ENCODE measurements at places on chromosomes 3 and 15.

- no peak for DNase-seq
Measured at GRCh38 chr3:15755181-15755580, 42.6 kb downstream of the ANKRD28 start.

DNA sequence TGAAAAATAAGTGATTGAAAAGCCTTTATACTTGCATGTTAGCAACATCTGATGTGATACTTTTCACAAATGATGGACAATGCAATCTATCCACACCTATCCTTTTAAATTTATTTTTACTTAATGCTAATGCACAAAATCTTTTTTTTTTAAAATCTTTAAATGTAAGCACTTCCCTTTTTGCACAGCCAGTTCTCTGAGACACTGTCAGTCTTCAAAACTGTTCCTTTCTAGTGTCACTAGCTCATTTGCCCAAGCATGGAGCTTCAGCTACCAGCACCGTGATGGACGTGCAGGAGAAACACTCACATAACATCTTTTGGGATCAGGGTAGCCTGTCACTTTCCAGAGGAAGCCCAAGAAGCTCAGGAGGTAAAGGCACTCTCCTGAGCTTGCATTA is 50.1 kb downstream of the NR1D2 start:
- no peak for DNase-seq

- no peak for DNase-seq
Measured at GRCh38 chr3:59774634-59775033, 724.8 kb upstream of the CFAP20DC start.

DNA sequence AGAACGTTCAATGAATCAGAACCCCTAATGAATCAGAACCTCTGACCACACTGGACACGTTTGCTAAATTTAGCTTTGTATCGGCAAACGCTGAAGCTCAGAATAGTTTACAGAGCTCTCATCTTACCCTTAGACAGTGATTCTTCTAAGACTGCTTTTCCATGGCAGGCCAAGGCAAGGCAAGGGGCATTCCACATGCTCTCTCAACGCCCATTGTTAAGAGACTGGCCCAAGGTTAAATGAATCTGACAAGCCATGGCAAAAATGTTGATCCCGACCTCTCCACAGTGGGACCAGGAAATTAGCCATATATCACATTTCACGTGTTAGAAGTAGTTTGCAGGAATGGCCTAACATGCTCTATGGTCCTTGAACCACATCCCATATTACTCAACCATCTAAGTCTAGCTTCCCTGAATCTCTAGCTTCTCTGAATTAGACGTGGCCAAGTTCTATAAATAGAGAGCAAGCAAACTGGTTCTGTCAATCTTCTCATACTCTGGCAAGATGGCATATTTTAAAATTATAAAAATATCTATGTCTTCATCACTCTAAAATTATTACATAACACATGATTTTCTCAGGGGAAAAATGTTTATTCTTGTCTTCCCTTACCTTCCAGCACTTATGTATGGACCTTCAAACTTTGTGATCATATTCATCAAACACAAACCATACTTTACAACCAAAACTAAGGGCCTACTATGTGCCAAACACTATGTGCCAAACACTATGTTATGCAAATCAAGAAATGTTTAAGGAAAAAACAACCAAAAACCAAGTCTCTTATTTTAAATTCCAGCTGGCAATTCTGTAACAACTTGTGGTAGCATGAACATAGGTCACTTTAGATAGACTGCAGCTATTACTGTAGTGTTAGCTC is 54.3 kb downstream of the AAGAB start:
- no peak for DNase-seq

GRCh38 chr3:71370467-71370866 is 213.1 kb downstream of the FOXP1 start:
- DNase-seq: no peak

DNA sequence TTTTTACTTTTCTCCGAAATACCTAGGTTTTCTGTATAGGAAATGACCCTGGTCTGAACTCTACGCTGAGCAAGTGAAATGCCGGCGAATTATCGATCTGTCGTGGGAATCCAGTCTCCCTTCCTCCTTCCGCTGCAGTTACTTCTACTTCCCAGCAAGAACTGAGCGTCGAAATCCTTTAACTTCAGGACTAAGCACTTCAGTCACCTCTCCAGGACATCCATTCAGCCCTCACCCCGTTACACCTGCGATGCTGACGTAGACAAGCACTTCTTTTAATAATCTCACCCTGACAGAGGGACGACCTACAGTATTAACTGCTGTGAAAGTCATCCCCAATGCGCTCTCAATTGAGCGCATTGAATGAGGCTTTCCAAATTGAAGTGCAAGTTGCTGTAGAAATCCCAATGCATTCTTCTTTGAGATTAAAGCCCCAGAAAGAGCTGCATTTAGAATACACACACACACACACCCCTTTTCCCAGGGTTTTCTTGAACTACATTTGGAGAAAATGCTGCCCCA is 1.3 kb downstream of the TOP2B start:
- no peak for DNase-seq

DNA sequence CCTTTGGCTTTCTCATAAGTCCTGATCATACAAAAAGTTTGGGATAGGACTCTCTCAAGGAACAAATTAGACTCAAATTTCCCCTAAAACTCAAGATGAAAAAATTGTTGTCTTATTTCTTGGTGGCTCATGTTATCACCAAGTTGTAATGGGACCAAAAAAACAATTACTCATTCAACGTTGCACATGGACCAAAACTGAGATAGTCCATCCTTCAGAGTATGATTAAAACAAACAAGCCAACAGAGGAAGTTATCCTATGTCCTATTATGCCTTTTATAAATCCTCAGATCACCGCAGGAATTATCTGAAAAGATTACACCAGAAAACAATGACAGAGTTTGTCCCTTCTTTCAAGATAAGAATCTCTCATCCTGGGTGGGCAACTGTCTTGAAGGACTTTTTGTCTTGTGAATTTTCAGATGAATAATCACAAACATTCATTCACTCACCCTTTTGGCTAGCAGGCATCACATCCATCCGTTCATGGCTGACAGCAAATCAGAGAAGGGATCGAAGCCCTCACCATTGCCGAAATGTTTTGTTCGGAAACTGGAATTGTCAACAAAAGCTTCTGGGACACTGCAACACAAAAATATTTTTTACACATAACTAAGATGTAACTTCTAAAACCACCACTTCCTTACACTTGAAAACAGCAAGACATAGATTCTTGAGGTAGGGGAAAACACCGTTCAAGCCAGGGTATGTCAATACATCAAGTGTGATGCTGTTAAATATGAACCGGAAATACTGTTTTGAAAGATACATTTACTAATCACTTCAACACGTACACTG is 90.4 kb downstream of the FOXP1 start:
- DNase-seq: no peak

DNA sequence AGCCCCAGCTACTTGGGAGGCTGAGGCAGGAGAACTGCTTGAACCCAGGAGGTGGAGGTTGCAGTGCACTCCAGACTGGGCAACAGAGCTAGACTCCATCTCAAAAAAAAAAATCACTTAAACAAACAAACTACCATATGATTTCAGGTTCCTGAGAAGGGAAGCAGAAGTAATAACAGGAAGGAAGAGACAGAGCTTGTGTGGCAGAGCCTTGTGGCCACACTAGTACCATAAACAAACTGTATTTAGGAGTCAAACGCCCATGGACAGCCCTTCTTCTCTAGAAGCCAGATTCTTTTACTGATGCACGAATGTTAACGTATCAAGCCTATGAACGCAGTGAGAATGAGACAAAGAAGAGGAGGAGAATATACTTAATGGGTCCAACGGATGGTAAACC is 12.0 kb downstream of the MTMR10 start:
- no peak for DNase-seq

- peak; percentile 9 for DNase-seq
Measured at GRCh38 chr3:48820612-48821324, 26.9 kb downstream of the PRKAR2A start.

DNA sequence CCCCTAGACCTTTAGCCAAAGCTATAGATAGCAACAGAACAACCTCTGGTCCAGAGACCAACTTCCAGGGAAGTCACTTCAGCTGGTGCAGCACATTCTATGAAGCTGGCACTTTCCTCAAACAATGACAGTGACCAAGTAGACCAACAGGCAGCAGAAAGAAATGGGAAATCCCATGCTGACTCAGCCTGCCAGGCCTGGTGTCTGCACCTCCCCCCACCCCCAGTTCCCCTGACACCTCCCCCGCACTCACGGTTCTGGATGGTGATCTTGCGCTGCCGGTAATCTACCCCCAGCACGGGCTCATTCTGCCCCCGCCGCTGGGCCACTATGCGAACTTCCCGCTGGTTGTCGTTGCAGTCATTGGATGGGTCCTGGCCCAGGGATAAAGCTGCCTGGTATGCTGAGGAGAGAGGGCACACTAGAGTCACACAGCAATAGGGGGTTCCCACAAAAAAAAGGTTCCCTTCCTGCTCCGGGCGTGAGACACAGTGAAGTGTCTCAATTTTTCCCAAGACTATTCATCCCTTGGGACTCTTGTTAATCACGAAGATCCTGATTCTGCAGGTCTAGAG is 17.0 kb downstream of the ILDR1 start:
- DNase-seq: no peak
